Stimulated activated CD4-positive, alpha-beta T cell treated with anti-CD3 and anti-CD28 coated beads, TNF-alpha, amount 100 ng/mL, for 24 hours (primary cell): ENCODE measurements at places on chromosomes 13 and 19.

- no peak for DNase-seq
Observed at GRCh38 chr19:20453425-20453935, 112.1 kb downstream of the ZNF737 start.

DNA sequence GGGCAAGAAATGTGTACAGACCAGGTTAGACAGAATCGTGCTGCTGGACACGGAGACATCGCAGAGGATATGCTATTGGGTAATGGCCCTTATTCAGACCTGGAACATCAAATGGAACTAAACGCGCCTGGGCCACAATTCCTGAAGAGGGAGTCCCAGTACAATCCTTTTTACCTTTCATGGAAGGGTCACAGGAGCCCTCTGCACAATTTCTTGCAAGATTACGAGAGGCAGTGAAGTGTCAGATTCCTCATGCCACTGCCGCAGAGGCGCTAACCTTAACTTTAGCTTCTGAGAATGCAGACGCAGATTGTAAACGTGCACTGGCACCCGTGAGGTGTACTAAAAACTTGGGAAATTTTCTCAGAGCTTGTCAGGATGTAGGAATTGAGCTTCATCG lies 18.1 kb downstream of the CLEC4M start:
- no peak for DNase-seq

DNA sequence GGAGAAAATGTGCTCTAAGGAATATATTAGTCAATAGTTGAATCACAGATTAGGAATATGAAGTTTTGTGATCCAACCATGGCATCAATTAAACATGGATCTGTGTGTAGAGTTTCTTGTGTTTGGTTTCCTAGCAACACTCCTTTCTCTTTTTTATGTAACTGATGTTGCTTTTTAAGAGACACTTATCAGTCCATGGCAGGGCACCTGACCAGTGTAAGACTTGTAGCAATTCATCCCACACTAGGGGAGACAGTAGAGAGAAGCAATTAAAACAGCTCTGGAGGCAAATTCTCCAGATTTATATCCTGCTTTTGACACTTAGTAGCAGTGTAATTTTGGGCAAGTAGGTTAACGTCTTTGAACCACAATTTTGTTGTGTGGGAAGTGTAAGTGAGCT lies 1229.0 kb downstream of the PCDH9 start:
- no peak for DNase-seq

- DNase-seq, result no peak
Observed at GRCh38 chr13:20938302-20938701, 35.8 kb upstream of the XPO4 start.

DNA sequence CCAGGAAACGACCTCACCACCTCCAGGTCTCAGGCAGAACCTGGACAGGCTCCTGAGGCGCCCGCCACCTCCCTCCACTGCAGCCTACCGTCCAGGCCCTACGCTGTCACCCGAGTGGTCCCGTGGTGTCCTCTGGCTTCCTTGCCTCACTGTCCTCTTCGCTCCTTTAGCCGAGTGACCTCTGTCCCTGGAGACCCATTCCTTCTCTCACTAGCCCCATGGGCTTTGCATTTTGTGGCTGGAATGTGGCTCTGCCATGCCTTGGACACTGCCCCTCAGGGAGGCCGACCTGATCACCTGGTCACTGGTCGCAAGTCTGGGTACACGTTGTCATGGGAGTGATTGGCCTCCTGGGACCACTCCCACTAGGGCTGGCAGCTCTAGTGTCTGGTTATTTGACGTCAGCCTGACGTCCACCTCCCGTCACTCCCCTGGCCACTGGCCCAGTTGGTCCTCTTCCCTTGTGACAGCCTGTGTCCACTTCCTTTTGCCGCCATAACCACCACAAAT lies 17.9 kb downstream of the SLC25A42 start:
- no peak for DNase-seq

DNA sequence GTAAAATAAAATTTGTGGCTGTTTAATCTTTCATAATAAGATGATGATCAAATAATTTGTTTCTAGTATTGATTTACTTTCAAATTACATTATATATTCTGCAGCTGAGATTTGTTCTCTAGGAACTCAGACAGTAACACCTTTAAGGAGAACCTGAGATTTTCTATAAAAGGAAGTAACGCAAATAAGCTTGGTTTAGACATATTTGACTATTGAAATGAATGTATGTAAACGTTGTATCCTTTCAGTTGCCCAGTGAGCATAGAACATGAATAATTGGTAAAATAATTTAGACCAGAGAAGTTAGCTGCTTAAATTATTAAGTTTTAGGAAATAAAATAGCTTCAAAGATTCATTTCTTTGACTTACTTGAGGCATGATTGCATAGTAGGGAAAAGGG lies 3.1 kb downstream of the CDK8 start:
- no peak for DNase-seq

DNA sequence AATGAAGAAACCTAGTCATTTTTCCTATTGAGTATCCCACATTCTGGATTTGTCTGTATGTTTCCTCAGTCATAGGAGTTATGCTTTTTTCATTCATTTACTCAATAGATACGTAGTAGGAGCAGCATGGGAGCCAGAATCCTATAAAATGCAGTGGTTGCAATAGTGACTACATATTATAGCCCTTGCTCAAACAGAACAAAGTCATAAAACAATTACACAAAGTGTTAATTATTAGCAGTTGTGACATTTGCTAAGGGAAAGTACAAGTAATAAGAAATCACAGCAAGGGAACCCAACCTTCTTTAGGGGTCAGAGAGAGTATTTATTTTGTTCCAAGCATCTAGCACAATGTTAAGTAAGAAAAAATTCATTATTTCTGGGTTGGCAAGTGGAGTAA lies 27.7 kb upstream of the POU4F1 start:
- DNase-seq, result no peak

- no peak for DNase-seq
Observed at GRCh38 chr19:45901432-45901911, 941 bp downstream of the MYPOP start.

- no peak for DNase-seq
Observed at GRCh38 chr13:48626726-48627451, 26.8 kb upstream of the CYSLTR2 start.

DNA sequence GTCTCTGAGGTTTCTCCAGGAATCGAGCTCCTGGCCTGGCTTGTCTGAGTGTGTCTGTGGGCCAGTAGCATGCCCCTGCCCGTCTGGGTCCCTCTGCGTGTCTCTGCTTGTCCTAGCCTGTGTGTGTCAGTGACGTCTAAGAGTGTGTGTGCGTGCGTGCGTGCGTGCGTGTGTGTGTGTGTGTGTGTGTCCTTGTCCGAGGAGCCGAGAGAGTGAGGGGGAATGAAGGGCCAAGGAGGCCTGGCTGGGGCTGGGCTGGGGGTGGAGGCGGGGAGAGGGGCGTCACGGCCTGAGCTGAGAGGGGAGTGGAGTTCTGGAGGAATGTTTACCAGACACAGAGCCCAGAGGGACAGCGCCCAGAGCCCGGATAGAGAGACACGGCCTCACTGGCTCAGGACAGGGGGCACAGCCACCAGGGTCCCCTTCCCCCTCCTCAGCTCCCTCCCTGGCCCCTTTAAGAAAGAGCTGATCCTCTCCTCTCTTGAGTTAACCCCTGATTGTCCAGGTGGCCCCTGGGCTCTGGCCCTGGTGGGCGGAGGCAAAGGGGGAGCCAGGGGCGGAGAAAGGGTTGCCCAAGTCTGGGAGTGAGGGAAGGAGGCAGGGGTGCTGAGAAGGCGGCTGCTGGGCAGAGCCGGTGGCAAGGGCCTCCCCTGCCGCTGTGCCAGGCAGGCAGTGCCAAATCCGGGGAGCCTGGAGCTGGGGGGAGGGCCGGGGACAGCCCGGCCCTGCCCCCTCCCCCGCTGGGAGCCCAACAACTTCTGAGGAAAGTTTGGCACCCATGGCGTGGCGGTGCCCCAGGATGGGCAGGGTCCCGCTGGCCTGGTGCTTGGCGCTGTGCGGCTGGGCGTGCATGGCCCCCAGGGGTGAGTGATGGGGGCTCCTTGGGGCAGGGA lies at the start of gene AXL:
Gene AXL, plus strand, starts transcription at position 609 of the 893 bp plus-strand sequence. Its CDS starts 170 bp downstream, at position 779.
- no peak for DNase-seq

DNA sequence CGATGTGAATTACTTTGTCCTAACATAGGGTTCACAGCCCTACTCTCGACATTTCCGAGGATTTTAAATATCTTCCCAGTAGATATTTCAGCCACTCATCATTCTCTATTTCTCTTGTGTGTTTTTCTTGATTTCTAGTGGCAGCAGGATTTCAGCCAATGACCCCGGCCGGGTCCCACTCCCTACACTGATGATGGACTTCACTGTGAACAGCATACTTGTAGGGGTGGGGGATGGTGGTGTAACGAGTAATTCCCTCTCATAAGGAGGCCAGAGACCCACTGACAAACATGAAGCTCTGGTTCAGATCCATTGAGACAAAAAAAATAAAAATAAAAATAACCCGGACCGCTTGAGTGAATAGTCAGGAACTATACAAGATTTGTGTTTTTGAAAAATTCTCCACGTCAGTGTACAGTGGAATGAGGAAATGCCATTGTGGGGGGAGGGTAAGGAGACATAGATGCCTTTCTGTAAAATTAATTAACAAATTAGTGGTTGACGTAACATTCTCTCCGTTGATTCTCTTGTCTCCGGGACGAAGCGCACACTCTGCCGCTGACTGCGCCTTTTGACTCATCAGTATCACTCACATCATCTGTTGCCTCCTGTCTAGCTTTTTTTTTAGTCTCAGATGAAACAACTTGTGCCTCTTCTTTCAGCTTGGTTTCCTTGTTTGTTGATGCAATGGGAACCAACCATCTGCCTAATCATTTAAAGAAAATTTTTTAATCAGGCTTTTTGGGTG lies 48.8 kb upstream of the IRS2 start:
- no peak for DNase-seq

- no peak for DNase-seq
Observed at GRCh38 chr13:40503966-40504591, 162.4 kb downstream of the FOXO1 start.

DNA sequence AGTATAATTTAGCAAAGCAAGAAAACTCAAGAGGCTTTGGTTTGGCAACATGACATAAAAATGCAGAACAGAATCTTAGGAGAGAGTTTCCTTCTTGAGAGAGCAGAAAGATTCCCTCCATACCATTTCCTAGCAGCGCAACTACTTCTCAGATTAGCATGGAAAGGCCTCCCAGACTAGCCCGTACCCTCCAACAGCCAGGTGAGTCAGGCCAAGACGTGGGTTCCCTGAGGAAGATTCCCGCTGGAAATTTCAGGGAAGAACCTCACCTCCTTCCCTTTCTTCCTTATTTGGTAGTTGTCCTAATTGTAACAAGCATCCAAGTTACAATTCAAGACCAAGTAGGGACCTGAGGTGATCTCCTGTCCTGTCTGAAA lies 12.3 kb downstream of the COL4A2 start:
- no peak for DNase-seq

GRCh38 chr19:8141726-8142512 lies 7.5 kb downstream of the FBN3 start:
- no peak for DNase-seq

GRCh38 chr19:13017306-13018034 lies 22.2 kb downstream of the NFIX start:
- no peak for DNase-seq

GRCh38 chr13:98598043-98598442 lies 21.1 kb upstream of the STK24 start:
- DNase-seq, result no peak

- no peak for DNase-seq
Observed at GRCh38 chr13:83881917-83882605, at the start of gene SLITRK1. SLITRK1 (minus strand) TSS chr13:83882474; CDS start chr13:83881507, 967 bp downstream.

DNA sequence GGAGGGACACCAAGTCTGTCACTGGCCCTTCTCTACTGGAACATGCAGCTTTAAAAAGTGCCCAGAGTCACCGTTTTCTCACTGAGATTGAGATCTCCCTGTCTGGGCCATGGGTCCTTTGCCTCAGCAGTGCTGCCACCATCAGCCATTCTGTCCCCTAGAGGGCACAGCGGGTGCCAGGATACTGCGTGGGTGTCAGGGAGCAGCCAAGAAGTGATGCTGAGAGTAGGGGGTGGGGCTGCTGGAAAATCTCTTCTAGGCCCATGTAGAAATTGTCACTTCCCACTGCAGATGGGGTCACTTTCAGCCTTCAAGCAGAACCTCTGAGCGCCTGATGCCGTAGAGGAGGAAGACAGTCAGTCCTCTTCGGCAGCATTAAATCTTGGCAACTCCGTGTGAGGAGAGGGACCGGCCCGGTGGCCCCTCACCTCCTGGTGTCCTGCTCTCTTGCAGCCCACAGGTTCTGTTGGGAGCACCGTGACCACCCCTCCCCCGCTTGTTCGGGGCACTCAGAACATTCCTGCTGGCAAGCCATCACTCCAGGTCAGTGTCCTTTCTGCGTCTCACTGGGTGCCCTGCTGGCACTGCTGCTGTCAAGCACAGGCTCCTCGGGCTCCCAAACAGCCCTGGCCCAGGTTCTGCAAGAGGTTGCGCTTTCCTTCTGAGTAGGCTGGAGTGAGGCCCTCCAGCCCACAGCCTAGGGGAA lies 21.4 kb downstream of the TSSK6 start:
- DNase-seq, result no peak

DNA sequence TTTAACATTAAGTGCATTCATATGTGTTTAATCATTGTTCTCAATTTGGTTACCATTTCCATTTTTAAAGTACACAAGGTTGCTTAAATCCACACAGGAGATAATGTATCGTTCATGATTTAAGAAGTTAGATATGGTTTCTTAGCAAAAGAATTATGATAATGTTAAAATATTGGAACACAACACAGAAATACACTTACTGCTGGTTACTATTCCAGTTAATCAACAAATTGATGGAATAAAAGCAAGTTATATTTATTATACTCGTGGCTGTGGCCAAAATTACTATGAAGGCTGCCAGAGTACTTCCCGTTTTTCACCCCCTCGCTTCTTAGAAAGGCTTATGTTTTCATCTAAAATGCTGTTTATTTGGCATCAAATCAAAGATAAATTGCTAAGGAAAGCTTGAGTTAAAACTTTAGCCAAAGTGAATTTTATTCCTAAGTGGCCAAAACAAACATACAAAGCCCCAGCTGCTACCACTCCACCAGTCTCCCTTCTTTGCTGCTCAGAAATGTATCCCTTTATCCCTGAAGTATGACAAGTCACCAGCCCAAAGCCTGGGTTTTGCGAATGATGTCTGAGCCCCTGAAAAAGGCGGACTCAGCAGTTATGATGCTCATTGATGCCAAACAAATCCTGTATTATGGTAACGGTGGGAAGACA lies 27.7 kb downstream of the LCP1 start:
- no peak for DNase-seq

GRCh38 chr13:83761631-83762030 lies 120.6 kb downstream of the SLITRK1 start:
- no peak for DNase-seq

GRCh38 chr13:51577690-51578089 lies 6.6 kb upstream of the WDFY2 start:
- no peak for DNase-seq

- no peak for DNase-seq
Observed at GRCh38 chr13:109728791-109729731, 57.3 kb downstream of the IRS2 start.
